ENCODE measurements at places on chromosomes 16 and 17. TPM values are rescaled to one million over a fixed set of nuclear protein-coding genes. Genes with fewer than 3 reads are reported as not detected.

DNA sequence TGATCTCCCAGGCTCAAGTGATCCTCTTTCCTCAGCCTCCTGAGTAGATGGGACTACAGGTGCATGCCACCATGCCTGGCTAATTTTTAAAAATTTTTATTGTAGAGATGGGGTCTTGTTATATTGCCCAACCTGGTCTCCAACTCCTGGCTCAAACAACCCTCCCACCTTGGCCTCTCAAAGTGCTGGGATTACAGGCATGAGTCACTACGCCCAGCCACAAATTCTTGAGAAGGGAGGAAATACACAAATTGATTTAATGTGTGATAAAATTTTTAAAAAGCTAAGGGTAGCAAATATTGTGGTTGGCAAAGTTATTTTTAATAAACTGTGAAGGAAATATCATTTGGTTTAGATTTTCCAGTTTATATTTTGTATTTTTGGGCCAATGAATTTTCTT, 9.6 kb downstream of the ITGAD start:
- DNase-seq: no peak

DNA sequence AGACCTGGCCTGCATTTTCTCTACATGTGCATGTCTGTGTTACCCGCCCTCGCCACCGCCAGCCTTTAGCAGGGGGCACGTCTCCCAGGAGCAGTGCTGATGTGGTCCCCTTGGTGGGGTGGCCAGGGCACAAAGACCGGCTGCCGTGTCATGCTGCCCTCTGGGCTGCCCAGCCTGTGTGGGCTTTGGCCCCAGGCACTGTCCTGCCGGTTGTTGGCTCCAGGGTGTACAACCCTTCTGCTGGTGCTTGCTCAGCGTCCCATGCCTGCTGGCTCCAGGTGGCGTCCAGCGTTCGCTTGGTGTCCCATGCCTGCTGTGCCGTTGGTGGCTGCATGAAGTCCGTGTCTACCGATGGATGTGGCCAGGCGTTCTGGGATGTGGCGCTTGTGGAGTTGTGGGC, 4.1 kb downstream of the BAIAP2 start:
- no peak for DNase-seq

- no peak for DNase-seq
Measured at GRCh38 chr16:81008505-81008789, 1.4 kb downstream of the CENPN start.

GRCh38 chr16:88524973-88525662, 45.1 kb upstream of the ZC3H18 start:
- no peak for DNase-seq

- peak; percentile 28 for DNase-seq
Measured at GRCh38 chr16:15950161-15950854, 892 bp downstream of the ABCC1 start.

- no peak for DNase-seq
Measured at GRCh38 chr16:29675811-29676643, 3.0 kb upstream of the QPRT start.

GRCh38 chr17:53543472-53543871, 279.3 kb upstream of the KIF2B start:
- DNase-seq: no peak

DNA sequence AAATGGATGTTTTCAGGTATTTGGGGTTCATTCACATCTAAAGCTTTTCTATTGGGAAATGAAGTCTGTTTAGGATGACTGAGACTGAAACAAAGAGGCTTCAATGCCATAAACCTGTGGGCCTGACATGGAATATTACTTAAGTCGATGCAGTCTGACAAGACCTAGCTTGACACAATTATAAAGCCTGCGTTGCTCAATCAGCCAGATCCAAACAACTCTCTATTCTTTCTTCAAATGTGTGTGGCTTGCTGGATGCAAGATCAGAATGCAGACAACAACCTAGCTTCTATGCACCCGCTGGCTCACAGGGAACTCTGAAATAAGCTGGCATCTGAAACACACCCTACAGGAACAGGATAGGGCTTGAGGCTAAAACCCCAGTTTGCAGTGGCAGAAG, 40.0 kb downstream of the RFFL start:
- DNase-seq: no peak

DNA sequence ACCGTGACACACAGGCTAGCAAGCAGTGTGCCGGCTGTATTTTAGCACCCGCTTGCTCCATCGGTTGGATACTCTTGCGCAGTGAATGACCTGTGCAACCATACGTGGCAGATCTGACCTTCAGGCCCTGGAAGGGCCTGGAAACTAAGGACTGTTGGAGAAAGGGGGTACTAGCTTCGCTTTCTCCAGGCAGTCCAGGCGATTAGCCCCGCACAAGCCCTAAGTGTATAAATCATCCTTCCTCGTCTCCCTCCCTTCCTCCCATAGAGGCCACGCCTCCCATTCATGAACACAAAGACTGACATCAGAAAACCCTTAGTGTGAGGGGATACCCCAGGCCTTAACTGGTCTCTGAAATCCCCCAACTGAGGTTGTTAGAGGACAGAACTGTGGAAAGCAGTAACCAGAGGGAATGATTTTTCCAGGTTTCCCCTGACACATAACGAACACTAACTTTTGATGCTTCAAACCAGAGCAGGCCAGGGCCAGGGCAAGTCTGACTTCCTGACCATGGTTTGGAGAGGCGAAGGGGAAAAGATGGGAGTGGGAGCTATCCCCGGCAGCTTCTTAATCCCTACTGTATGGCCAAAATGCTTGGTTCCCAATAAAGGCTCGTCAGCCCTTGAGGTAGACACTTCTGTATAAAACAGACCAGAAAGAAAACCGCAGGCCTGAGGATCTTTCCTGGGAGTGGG, 1.4 kb upstream of the DYNLL2 start:
- DNase-seq: no peak

GRCh38 chr17:64158406-64158805, 28.5 kb upstream of the ERN1 start:
- no peak for DNase-seq

- no peak for DNase-seq
Measured at GRCh38 chr17:37221865-37222264, 153.9 kb upstream of the C17orf78 start.

- DNase-seq: no peak
Measured at GRCh38 chr17:4559966-4560365, 411 bp downstream of the GGT6 start.

- no peak for DNase-seq
Measured at GRCh38 chr16:4032768-4033167, 83.5 kb downstream of the ADCY9 start.

DNA sequence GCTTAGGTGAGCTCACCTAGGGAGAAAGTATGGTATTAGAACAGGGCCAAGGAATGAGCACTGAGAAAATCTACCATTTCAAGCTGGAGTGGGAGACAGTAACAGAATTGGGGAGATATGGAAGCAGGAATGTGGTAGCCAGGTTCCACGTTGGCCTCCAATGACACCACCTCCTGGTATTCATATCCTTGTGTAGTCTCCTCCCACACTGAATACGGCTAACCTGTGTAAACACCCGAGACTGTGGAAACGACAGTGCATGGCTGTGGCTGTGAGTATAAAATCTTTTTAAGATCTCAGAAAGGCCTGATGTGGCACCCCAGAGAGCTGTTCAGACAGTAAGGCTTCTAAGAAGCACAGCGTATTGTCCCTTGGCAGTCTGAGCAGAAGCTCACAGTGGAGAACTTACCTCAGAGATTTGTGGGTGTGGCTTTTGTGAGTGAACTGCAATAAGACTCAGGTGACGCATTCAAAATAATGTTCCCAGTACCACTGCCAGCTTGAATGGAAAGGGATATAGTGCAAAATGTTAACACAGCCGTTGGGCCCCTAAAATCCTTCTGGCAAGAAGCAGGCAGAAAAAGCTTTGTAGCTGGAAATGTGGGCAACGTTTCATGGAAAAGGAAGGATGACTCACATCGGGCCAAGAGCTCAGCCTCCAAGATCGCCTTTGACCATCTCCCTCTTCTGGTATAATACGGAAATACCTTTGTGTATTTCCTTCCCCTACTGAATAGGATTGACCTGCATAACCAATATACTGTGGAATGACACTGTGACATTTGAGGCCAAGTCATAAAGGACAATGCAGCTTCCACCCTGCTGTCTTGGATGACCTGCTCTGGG, 14.4 kb downstream of the SDR42E1 start:
- no peak for DNase-seq

- DNase-seq: no peak
Measured at GRCh38 chr16:13143551-13143950, 242.2 kb downstream of the SHISA9 start.

DNA sequence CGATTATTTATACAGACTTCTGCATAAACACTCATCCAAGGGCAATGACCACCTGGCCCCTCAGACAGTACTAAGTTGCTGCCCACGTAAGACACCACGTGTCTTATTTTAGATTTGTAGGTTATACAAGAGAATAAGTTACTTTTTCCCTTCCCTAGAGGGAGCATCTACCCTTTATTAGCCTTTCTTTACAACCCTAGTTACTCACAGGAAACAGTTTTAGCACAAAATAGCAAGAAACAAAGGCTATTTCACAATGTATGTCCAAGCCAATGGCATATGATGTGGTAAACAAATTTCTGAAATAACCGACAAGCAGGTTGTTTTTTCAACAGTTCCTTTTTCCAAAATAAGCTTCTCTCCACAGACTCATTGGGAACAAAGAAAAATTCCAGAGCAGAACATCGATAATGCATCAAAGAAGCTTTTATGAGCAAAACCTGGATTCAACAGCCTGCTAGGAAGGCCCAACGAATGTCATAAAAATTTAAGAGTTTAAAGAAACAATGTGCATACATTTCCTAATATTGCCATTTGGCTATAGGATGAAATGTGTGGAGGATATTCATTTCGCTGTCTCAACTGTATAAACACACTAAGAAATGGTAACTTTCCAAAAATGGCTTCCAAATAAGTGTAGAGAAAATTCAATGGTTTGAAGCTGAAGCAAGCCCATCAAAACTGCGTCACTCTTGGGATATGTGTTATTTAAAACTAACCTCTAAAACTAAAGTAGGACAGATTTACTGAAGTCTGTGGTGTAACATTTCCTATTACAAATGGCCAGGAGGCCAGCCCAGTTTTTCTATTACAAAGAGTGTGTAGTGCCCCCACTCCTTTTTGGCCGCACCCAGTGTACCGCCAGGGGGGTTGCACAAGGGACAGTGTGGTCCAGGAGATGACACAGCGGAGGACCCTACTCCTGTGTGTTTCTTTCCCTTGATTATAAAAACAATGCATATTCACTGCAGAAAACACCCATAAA, 50.4 kb upstream of the ERN1 start:
- no peak for DNase-seq

- DNase-seq: no peak
Measured at GRCh38 chr16:85986931-85987749, 88.2 kb downstream of the IRF8 start.

GRCh38 chr17:50593321-50593720, 32.8 kb downstream of the CACNA1G start:
- DNase-seq: no peak

DNA sequence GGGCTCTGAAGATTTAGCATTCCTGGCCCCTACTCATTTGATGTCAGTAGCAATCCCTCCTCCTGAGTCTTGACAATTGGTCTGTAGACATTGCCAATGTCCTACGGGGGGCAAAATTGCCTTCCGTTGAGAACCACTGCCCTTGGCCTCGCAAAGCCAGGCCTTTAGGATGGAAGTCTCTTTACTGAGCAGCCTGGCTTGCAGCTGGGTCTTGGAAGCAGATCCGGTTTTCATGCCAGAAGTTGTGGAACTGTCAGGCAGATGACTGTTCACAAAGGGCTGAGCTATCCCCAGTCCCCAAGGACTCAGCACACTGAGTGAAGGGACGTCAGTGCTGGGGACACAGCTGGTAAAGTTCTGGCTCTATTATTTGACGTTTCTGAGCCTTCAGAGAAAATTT, 83.2 kb downstream of the WSCD1 start:
- no peak for DNase-seq

DNA sequence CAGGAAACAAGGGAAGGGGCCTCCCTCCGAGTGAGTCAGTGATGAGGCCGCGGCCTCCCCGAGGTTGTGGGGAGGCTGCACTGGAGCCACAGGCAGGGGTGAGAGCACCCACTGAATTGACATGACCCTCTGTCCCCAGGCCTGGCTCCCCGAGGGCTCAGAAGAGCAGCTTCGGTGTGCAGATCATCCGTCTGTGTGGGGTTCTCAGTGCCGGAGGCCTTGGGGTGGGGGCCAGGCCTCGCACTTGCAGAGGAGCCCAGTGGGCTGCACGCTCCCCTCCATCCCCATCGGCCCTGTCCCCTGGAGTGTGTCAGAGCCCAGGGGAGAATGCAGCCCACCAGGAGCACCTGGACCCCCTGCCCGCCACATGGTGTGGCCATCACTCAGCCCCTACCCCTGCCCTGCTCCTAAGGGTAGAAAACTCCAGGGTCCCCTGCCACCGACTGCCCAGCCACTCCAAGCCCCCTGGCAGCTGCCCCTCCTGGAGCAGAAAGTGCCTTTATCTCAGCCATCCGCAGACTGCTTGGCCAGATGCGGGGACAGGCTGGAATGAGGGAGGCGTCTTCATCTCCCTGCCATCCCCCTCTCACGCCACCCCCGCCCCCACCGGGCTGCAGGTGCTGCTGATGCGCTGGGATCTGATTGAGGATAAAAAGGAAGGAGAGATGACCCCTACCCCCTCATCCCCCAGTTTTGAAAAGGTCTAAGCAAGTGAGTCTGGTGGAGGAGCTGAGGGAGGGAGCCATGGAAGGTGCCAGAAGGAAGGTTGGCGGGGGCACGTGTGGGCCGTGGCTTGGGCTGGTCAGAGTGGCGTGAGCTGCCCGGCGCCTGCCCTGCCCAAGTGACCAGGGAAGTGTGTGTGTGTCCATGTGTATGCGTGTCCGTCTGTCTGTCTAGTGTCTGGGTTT, 358.3 kb downstream of the SEC14L1 start:
- DNase-seq: no peak

- peak; percentile 94 for DNase-seq
Measured at GRCh38 chr17:37490022-37490587, 414 bp downstream of the DUSP14 start.

GRCh38 chr17:30426292-30426691, 47.6 kb downstream of the CPD start:
- no peak for DNase-seq

GRCh38 chr16:2900526-2901075, 11.1 kb upstream of the FLYWCH1 start:
- no peak for DNase-seq

- DNase-seq: no peak
Measured at GRCh38 chr16:53827741-53828140, 123.8 kb downstream of the FTO start.

GRCh38 chr17:45383003-45383402, 49.7 kb downstream of the ARHGAP27 start:
- no peak for DNase-seq

GRCh38 chr17:10767232-10767631, 36.7 kb downstream of the TMEM238L start:
- peak; percentile 60 for DNase-seq

GRCh38 chr17:7557775-7558543, 591 bp upstream of the TNFSF13 start:
- DNase-seq: peak; percentile 95

Gene MGAT5B
- total RNA-seq: 0.19 TPM

Gene KRT40
- not detected for total RNA-seq

Gene SMIM36
- total RNA-seq: not detected

Gene MYO15A
- 0.53 TPM for total RNA-seq

Gene TBC1D28
- not detected for total RNA-seq

Gene MEIOB
- not detected for total RNA-seq

Gene CCDC200
- total RNA-seq: not detected

Gene PDILT
- not detected for total RNA-seq

Gene NOG
- 0.78 TPM for total RNA-seq

Gene TPPP3
- total RNA-seq: 29.6 TPM
